GF-D8 (cell line): ENCODE measurements at places on chromosomes 1 and 21.

GRCh38 chr1:111904478-111905218 lies 84.8 kb downstream of the KCND3 start:
- DNase-seq: no peak

DNA sequence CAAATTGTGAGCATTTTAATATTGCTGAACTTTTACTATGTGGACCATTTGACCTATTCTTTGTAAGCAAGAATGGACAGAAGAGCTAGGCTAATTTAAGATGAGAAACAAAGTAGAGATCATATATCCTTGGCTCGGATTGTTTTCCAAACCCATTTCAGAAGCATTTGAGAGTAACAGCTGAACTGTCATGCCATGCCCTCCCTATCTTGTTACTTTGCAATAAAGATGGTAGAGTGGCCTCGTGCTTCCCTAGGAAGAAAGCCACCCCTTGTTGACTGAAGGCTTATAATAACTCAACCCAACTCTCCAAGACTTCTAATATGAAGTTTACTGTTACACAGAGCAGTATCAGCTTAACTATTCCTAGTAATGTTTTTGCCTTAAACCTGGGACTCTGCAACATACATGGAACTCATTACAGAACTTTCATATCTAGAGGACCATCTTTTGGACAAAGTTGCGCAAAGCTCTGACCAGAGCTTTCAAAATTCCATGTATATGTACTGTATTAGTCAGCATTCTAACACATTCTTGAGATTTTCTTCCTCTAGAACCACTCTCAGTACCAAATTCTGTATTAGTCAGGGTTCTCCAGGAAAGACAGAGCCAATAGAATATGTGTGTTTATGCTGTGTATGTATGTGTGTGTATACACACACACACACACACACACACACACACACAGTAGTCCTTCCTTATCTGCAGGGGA lies 68.7 kb downstream of the ADAMTS1 start:
- no peak for DNase-seq

- DNase-seq: no peak
These were observed 1.8 kb downstream of the MYCL start for GRCh38 chr1:39899611-39900538.

DNA sequence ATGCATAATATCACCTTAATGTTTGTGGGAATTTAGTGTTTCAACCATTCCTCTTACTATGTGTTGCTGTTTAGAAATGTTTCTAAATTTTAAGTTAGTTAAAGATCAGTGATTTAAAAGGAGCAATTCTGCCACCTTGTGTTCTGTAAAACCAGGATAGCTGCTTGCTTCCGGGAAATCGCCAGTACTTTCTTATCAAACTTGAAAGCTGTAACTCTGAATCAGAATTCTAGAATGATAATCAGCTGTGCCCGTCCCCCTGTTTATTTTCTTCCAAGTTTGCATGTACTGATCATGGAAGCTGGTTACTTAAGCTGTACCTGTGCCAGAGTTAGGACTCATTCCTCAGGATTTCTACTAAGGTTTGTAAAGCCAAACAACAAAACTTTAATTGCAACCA lies 656.4 kb downstream of the LTN1 start:
- DNase-seq: no peak

GRCh38 chr1:175933801-175934200 lies 190.4 kb upstream of the TNR start:
- no peak for DNase-seq

DNA sequence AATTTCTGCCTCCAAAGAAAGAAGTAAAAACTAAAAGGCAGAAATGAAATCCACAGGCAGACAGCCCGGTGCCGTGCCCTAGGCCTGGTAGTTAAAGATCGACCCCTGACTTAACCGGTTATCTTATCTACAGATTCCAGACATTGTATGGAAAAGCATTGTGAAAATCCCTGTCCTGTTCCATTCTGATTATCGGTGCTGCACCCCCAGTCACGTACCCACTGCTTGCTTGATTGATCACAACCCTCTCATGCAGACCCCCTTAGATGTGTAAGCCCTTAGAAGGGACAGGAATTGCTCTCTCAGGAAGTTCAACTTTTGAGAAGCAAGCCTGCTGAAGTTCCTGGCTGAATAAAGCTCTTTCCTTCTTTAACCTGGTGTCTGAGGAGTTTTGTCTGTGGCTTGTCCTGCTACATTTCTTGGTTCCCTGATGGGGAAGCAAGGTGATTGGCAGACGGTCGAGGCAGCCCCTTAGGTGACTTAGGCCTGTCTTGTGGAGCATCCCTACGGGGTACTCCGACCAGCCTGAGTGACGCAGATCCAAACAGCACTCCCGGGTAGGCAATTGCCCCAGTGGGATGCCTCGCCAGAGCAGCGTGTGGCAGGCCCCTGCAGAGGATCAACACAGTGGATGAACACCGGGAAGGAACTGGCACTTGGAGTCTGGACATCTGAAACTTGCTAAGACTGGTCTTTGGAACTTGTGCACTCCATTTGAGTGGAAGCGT lies 111.2 kb upstream of the PPM1J start:
- DNase-seq: no peak

- DNase-seq: no peak
These were observed 598.2 kb downstream of the MATN1 start for GRCh38 chr1:30125021-30125820.

DNA sequence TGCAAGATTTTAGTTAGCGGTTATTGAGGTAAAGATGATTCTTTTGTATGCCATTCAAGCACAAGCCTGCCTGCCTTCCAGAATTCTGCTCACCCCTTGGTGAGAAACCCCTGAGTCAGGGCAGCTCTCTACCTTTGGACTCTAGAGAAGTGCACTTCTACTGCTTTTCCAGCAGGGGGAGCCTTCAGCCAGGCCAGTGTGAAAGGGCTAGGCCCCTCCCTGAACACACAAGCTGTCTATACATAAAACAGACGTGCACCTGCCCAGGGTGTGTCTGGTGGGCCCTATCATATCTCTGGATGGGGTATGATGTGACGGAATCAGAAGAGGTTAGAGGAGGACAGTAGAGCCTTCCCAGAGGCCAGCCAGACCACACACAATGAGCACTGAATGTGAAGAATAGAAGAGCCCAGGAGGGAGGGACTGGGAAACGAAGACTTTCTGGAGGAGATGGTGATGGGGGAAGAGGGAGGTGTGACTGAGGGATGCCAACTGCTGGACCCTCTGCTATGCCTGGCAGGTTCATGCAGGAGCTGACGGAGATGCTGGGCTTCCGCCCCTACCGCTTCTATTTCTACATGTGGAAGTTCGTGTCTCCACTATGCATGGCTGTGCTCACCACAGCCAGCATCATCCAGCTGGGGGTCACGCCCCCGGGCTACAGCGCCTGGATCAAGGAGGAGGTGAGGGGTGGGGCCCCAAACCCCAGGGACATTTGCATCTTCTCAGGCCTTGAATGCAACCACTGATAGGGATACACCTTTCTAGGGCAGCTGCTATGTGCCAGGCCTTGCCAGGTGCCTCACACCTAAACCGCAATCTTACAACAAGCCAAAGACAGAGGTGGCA lies 13.0 kb upstream of the KCNC4 start:
- no peak for DNase-seq

GRCh38 chr21:45504021-45504515 lies 38.2 kb downstream of the SLC19A1 start:
- DNase-seq: no peak

- DNase-seq: no peak
These were observed 3.2 kb downstream of the MECR start for GRCh38 chr1:29227511-29227910.

DNA sequence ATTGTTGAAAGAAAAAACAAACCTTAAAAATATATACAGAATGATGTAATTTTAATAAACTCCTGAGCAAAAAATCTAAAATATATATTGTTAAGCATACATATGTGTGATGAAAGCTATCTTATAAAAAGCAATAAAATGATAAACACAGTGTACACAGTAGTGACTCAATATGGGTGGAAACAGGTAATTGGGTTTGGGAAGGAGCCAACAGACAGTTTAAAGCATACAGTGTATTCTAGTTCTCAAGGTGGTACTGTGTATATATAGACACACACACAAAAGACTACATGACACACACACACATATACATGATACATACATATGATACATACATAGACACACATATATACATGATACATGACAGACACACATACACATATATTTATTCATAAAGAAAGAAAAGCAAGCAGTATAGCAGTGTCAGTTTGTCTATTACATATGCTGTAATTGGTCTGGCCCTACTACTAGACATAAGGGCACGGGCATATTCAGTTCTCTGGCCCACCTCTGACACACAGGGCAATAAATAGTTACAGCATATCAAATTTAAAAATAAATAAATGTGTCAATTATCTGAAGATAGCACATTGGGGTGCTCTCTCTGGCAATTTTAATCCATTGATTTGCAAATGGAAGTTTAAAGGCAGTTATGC lies 330.2 kb downstream of the S1PR1 start:
- no peak for DNase-seq

- peak; percentile 49 for DNase-seq
These were observed 14.2 kb downstream of the ETV3L start for GRCh38 chr1:157085421-157085820.

DNA sequence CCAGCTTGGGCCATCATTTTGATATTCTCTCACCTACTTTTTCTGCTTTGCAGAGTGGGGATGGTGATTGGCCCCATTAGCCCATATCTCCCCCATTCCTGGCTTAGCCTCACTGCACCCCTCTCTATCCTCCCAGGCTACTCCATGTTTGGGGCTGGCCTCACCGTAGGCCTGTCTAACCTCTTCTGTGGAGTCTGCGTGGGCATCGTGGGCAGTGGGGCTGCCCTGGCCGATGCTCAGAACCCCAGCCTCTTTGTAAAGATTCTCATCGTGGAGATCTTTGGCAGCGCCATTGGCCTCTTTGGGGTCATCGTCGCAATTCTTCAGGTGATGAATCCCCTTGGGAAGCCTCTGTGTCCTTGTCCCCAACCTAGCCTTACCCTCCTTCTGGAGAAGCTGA lies 2.1 kb upstream of the B4GALT2 start:
- no peak for DNase-seq

- DNase-seq: no peak
These were observed 44.4 kb upstream of the TTC34 start for GRCh38 chr1:2845869-2846268.

DNA sequence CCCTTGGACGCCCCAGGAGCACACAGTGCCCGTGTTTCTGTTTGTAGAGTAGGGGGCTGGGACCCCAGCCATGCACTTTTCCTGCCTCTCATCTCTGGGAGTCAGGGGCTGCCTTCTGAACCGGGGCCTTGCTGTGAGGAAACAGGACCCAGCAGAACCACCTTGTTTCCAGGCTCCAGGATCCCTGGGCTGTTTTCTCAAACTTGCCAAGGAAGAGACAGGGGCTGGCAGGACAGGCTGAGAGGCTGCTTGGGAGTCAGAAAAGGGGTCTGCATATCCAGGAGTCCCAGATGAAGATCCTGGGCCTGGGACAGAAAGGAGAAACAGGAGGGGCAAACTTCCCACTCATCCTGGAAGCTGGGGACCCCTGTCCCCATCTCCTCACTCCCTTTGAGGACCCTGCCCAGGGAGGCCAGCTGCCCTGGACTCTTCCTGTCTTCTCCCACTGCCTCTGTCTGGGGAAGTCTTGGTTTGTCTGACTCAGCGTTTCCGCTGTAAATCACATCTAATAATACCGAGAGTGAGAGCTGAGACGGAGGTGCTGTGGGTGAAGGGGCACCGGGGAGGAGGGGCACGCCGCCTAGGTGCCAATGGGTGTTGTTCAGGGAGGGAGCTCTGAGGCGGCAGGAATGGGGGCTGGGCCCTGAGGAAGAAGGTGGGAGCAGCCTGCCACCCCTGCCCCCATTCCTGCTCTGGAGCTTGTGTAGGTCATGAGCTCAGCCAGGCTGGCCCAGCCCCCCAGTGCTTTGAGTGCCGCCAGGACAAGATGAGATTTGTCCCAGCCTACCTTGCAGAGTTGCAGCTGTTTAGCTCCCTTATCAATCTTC lies 16.7 kb downstream of the POU3F1 start:
- DNase-seq: no peak

DNA sequence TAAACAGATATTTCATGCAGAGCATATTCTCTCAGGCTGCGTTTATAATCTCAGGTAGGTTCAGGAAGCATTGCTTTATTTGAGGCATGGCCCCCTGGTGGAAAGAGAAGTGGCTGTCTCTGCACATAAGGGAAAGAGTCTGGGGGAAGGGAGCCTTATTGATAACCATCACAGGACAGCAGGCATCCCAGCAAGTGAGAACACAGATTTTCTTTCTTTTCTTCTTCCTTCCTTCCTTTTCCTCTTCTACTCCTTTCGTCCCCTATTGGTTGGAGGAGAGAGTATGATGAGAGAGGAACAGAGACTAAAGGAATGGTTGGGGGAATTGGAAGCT lies 21.9 kb downstream of the TSNAX start:
- no peak for DNase-seq

DNA sequence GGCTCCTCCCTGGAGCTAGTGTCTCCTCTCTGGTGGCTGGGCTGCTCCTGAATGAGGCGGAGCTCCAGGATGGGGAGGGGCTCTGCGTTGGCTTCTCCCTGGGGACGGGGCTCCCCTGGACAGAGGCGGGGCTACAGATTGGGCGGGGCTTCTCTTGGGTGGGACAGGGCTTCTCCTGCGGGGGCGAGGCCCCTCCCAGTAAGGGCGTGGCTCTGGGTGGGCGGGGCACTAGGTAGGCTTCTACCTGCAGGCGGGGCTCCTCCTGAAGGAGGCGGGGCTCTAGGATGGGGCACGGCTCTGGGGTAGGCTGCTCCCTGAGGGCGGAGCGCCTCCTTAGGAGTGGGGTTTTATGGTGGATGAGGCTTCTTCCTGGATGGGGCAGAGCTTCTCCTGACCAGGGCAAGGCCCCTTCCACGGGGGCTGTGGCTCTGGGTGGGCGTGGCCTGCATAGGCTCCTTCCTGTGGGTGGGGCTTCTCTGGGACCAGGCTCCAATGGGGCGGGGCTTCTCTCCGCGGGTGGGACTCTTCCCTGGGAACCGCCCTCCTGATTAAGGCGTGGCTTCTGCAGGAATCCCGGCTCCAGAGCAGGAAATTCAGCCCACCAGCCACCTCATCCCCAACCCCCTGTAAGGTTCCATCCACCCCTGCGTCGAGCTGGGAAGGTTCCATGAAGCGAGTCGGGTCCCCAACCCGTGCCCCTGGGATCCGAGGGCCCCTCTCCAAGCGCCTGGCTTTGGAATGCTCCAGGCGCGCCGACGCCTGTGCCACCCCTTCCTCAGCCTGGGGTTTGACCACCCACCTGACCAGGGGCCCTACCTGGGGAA lies 22.7 kb upstream of the ARF1 start:
- DNase-seq: no peak

- DNase-seq: no peak
These were observed 12.7 kb upstream of the RNF187 start for GRCh38 chr1:228474507-228474906.

DNA sequence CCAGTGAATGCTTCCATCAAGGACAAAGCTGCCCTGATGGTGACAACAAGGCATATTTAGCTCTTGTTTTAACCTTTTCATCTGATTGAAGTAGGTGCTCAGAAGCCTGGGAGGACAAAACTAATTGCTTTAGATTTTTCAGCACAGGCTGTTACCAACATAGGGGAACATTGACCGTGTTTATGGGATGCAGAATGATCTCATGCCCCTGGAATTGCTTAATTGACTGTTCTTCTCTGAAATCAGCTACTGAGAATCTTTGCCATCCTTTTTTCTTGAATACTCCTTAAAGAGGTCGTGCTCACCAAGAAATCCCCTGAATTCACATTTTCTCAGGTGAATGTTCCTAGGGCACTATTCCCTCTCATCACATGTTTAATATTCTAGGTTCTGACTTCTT lies 95.9 kb upstream of the CCDC190 start:
- no peak for DNase-seq
